ENCODE measurements at places on chromosomes 3 and 15.

DNA sequence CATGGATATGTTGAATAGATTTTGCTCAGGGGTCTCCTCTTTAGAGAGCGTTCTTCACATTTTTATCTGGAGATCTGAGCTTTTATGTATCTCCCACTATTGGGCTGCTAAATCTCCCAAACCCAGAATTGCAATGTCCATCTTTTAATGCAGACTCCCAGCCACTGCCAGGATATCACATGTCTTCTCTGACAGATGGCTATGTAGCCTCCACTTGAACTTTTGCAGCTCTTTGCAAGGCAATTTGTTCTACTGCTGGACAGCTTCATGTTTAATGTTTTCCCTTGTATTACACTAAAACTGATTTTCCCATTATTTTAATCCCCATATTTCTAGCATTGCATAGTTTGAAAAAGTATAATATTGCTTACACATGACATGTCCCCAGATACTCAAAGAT is 177.2 kb downstream of the LPP start:
- no peak for DNase-seq

DNA sequence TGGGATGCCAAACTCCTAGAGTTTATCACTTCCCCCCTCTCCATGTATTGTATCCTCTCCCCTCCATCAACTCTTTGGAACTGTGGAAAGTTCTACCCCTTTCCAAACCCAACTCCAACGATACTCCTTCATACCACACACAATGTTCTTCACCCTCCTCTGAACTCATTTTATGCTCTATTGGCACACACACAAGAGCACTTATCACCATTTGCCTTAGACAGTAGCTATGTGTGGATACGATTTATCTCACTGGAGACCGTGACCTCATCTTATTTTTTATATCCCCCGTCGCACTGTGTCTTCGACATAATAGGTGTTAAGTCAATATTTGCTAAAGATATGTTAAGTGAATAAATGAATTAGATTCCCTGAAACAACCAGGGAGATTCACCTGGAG is 316.5 kb upstream of the PROK2 start:
- DNase-seq = no peak

DNA sequence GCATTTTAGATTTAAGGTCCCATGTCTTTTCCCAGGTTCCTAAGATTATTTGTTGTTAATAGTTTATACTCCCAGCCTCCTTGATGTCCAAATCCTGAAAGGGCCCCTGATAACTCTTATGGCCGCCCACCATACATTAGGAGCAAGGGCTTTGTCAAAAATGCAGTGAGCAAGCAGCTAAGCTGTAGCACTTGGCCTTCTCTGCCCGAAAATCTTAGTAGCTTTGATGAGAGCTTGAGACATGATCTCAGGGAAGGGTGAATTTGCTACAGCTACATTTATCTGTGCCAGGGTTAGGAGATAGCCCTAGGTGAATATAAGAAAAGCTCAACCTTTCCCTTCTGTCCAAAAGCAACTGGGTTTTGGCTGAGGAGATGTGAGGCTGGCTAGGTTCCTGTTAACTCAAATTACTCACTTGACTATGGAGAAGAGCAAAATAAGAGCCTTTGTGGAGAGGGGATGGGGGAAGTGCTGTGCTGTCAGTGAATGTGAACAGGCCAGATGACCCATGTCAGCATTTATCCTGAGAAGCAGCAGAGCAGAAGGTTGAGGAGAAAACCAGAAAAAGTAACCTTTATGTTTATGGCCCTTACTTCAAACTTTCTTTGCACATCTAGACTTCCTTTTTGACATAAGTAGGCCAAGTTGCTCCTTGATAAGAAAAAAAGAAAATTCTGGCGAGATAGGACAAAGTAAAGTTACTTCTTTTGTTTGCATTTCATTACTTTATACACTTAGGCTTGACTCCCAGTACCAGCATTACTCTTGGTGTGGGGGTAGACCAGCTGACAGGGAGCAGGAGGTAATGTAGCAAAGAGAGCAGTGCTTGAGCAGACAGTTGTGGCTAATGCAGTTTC is 21.1 kb downstream of the MAPK6 start:
- no peak for DNase-seq

GRCh38 chr3:48514431-48515227 is 10.7 kb upstream of the SHISA5 start:
- DNase-seq = no peak

DNA sequence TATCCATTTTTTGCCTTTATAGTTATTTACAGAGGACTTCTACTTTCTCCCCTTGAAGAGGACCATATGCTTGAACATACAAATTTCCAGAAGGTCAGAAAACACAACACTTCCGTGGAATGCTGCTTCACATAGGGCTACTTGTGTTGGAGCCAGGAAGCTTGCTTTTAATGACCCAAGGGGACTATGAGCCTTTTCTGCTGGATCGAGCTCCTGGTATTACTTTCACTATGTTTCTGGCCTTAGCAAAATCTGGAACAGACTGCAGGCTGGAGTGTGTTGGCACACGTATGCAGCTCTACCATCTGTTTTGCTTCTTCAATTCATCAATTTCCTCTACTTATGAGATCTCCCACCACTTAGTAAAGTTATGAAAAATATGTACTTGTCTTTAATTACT is 69.3 kb upstream of the CBLB start:
- peak; percentile 50 for DNase-seq

GRCh38 chr3:172918568-172919296 is 168.2 kb downstream of the ECT2 start:
- no peak for DNase-seq

DNA sequence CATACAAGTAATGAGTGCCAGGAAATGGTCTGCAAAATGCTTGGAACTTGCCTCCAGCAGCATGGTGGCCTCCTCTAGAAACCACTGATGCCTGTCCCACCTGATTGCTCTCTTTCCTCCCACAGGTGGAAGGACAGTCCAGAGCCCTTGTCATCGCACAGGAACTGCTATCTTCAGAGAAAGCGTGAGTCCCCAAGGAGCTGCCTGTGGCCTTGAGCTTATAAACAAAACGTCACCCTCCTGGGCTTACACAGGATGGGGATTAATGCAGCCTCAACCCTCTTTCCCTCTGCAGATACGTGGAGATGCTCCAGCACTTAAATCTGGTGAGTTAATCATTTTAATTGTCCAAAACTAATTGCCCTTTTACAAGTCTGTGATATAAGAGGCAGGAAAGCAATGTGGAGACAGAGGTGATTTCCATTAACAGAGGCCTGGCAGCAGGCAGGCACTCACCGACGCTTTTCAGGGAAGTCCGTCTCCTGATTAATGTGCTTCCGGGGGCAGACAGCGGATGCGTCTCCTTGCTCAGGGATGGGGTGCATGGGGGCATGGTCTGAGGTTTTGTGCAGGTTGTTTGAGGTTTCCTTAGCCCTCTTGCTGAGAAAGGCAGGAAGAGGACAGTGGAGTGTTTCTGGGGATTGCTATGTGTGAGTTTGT is 61.8 kb downstream of the FGD5 start:
- DNase-seq = no peak

DNA sequence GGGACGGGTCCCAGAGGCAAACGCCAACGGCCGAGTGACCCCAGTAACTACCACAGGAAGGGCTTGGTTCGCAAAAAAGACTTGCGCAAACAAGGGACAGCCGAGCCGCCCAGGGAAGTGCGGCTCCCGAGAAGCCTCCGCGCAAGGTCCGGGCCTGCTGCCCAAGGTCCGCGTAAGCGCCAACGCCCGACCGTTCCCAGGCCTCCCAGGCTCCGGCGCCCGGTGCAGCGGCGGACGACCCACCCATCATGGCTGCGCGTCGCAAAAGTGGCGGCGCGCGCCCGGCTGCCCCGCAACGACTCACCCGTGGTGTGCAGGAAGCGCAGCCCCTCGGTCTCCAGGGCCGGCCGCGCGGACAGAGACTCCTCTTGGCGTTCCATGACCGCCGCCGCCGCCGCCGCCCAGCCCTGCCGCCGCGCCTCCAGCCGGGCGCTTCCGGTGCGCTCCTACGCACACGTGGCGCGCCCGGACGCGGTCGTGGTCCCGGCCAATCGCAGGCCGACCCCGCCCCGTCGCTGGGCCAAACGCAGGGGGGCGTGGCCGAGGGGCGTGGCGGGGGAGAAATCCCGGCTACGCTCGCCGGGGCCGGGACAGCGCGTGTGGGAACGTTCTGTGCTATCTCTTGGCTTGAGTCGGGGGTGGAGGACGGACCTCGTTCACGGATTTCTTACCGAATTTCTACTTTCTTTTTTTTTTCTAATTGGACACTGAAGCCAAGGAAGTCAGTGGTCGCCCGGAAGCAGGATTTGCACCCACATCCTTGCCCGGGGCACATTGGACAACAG is at the start of gene SELENOS:
SELENOS (minus strand) TSS at position 448 of the 785 bp plus-strand sequence; CDS start at position 380, 68 bp downstream.
- peak; percentile 90 for DNase-seq

- DNase-seq = no peak
These were observed 337.4 kb upstream of the TPRG1 start for GRCh38 chr3:188834349-188834748.

GRCh38 chr3:127418560-127419147 is 130.8 kb upstream of the PRR20G start:
- DNase-seq = no peak

- no peak for DNase-seq
These were observed 1242.5 kb upstream of the GBE1 start for GRCh38 chr3:83003917-83004316.

GRCh38 chr3:57500506-57500905 is 43.6 kb downstream of the DNAH12 start:
- DNase-seq = no peak

DNA sequence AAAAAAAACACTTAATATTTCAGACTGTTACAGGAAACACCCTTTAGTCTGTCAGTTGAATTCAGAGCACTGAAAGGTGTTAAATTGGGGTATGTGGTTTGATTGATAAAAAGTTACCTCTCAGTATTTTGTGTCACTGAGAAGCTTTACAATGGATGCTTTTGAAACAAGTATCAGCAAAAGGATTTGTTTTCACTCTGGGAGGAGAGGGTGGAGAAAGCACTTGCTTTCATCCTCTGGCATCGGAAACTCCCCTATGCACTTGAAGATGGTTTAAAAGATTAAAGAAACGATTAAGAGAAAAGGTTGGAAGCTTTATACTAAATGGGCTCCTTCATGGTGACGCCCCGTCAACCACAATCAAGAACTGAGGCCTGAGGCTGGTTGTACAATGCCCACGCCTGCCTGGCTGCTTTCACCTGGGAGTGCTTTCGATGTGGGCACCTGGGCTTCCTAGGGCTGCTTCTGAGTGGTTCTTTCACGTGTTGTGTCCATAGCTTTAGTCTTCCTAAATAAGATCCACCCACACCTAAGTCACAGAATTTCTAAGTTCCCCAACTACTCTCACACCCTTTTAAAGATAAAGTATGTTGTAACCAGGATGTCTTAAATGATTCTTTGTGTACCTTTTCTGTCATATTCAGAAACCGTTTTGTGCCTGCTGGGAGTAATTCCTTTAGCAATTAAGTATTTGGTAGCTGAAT is 17.9 kb downstream of the TMEM43 start:
- no peak for DNase-seq

GRCh38 chr3:111667621-111668239 is 72.6 kb upstream of the ZBED2 start:
- peak; percentile 59 for DNase-seq

GRCh38 chr3:120263792-120264191 is 21.2 kb downstream of the GPR156 start:
- no peak for DNase-seq

GRCh38 chr3:51887620-51888019 is 12.2 kb upstream of the IQCF5 start:
- DNase-seq = no peak

DNA sequence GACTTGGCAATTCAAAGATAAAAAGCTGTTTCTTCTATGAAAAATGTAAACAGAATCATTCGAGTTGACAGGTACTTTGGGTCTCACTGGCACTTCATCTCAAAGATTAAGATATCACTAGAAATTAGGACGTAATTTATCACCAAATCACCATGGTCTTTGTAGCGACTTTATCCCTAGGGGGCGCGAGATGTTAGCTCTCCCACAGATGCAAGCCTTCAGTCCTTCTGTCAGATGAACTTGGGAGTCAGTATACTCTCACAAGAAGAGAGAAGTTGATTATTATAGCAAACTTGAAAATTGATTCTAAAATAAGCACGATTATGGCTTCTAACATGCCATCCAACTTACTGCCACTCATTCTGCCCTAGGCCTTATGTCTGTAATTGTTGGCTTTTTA is 150.3 kb downstream of the ALCAM start:
- no peak for DNase-seq

GRCh38 chr3:37154668-37155314 is 19.6 kb downstream of the LRRFIP2 start:
- DNase-seq = no peak

DNA sequence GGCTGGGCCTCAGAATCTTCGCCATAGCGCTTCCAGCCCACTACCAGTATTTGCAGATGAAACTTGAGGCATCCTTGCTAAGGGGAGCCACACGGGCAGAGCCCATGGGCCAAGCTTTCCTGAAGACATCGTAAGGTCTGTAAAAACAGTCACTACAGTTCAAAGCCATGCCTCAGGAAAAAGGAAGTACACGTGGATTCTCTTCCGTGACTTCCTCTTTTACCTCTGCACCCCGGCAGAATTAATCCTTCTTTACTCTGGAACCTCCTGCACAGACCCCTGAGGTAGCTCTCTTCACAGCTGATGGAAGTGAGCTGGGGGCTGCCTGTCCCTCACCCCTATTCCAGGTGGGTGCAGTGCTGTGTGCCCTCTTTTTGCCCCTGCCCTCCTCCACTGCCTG is 129.2 kb downstream of the CHDH start:
- DNase-seq = no peak

GRCh38 chr3:141941093-141941492 is 64.7 kb downstream of the ATP1B3 start:
- DNase-seq = no peak

DNA sequence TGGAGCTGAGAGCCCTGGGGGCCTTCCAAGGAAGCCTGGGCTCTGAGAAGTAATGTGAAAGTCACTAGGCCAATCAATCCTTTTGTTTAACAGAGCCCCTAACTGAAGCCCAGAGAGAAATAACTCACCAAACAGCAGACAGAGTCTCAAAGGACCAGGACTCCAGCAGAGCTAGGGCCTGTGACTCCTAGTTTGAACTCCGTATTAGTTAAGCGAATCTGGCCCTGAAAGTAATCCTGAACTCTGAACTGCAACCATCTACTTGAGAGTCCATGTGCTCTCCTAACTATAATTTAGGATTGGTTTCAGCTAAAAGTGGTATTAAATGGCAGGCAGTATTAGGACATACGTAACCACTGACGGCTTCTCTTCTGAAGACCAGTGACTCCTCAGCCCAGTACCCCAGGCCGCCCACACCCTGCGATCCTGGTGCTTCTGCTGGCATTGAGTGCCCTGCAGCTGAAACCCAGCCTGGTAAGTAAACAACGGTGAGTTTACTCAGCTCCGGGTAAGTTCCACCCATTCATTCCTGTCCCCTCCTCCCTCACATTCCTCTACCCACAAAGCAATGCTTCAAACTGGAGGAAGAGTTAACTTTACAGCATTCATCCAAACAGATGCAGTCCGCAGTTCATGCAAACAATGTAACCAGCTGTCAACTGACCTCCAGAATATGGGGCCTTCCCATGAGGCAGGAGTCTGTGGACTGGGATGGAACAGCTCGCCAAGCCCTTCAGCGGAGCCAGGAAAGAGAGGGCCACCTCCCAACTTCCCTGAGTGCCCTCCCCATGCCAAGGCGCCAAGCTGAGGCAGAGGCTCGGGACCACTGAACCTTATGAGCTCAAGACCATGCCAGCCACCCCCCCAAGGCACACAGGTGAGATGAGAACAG is 7.3 kb downstream of the MYO5C start:
- no peak for DNase-seq

GRCh38 chr3:19202303-19202702 is 54.0 kb downstream of the KCNH8 start:
- no peak for DNase-seq

GRCh38 chr3:34239875-34240274 is 441.4 kb downstream of the PDCD6IP start:
- no peak for DNase-seq

- DNase-seq = no peak
These were observed 71.8 kb downstream of the DTWD1 start for GRCh38 chr15:49692514-49693090.

- DNase-seq = peak; percentile 66
These were observed at the start of gene STAC for GRCh38 chr3:36380221-36381031. Gene STAC (plus strand): TSS chr3:36380504. CDS start chr3:36380644, 140 bp downstream.

All from EL (cell line).